ENCODE measurements at places on chromosomes 3 and 15. TPM values are rescaled to one million over a fixed set of nuclear protein-coding genes. Genes with fewer than 3 reads are reported as not detected.

The SSUH2 gene
- total RNA-seq: not detected

The TRIM42 gene
- total RNA-seq: not detected

The DUOX1 gene
- total RNA-seq: 0.12 TPM

GRCh38 chr15:68337826-68338225 is 60.3 kb downstream of the FEM1B start:
- no peak for DNase-seq

DNA sequence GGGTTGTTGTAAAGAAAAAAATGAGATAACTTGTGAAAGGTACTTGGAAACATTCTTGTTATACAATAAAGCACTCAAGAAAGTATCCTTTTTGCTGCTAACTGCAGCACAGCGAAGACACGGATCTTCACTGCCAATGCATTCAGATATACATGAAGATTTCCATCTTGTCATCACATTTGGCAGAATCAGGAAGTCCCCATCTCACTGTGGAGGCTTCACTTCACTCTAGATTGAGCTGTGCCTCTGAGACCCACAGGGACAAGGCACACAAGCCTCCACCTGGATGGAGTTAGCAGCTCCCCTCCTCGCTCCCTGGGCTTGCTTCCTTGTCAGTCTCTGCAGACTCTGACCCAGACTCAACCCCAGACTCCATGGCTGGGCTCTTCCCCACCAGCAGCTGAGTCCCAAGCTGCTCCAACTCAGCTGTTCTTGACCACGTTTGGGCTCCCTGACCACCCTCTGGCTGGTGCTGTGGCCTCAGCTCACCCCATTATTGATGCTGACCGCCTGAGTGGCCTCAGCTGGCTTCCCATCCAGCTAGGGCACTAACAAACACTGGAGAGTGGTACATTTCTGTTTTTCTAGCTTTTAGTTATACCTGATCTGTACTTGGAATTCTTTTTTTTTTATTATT is 45.4 kb upstream of the SMAD3 start:
- no peak for DNase-seq

GRCh38 chr3:187952849-187953248 is 201.1 kb upstream of the LPP start:
- no peak for DNase-seq

DNA sequence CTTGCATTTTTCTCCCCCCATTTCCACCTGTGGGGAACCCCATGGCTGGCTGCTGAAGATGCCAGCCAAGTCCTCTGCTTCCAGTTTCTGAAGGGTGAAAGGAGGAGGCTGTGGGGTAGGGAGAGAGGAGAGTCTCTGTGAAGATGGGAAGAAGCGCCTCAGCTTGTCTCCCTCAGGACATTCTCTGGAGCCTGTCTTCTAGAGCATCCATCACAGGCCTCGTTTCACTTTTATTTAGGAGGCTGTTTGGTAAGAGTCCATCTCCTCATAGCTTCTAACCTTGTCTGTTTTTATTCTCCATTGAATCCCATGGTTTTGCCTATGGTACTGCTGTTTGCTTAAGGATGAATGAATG is 8.8 kb upstream of the LCTL start:
- no peak for DNase-seq

GRCh38 chr15:65077981-65078352 is 1.4 kb downstream of the KBTBD13 start:
- DNase-seq: no peak

DNA sequence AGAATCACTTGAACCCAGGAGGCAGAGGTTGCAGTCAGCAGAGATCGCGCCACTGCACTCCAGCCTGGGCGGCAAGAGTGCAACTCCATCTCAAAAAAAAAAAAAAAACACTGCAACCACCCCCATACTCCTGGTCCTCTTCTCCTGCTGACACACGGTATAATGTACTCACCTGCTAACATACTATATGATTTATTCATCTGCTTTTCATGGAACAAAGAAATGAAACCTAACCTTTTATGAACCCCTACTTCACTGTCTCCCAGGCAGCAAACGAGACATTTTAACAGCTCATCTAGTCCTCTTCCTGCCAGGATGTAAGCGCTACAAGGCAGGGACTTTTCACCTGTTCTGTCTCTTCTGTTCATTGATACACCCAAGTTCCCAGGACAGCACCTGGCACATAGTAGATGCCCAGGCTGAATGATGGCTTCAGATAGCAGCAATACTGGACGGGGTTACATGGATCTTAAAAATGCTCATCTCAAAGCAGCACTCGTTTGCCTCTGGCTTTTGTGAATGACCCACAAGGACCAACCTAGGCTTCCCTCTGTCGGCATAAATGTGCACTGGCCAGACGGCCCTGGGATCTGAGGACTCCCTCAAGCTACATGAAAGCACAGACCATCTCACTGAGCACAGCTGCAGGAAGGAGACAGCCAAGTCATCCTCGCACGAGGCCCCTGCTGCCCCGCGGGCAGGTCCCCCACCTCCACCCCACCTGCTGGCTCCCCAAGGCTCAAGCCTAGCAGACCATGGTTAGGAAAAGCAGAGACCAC is 20.3 kb downstream of the XXYLT1 start:
- DNase-seq: peak; percentile 34
